ENCODE measurements at places on chromosomes 12 and 14. TPM values are rescaled to one million over a fixed set of nuclear protein-coding genes. Genes with fewer than 3 reads are reported as not detected.

DNA sequence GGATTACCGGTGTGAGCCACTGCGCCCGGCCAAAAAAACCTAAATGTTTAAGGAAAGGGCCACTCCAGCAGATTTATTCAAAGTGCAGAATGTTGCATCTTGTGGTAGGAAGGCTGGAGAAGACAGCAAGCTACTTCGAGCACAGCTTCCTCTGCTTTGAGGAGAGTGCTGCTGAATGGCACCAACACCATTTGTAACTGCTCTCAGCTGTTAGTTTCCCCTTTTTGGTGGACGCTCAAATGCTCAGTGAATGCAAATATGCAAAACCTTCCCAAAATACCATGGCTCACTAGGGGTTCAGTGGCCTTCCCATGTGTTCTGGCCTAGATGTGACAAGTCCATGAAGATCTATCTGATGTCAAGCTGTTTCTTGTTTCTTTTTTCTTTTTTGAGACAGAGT is 2.9 kb upstream of the TDRD9 start:
- no peak for DNase-seq

The PTPRB gene
- total RNA-seq, result 34.6 TPM

The RNASE3 gene
- not detected for total RNA-seq

GRCh38 chr12:62375603-62376002 is 91.0 kb upstream of the MON2 start:
- DNase-seq, result no peak

The AVPR1A gene
- 1.5 TPM for total RNA-seq

DNA sequence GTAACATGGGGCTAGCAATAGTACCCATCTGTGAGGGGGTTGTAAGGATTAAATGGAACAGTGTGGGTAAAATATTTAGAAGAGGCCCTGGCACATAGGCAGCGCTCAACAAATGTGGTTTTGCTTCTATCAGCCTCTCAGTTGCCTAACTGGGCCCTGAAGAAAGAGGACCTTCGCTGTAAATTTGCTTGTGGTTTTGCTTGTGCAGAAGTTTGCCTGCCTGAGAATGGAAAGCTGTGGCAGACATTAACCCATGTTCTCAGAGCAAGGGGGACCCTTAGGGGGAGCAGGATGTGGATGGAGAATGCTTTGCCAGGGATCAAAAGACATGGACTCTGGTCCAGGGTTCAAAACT is 160.1 kb downstream of the BRMS1L start:
- no peak for DNase-seq

- DNase-seq, result no peak
Observed at GRCh38 chr14:33420051-33420627, 481.5 kb downstream of the NPAS3 start.

The LAG3 gene
- total RNA-seq, result 0.22 TPM

- peak; percentile 79 for DNase-seq
Observed at GRCh38 chr14:68377459-68377858, 415.4 kb downstream of the ZFP36L1 start.

GRCh38 chr14:80049055-80049454 is 162.2 kb downstream of the DIO2 start:
- DNase-seq, result no peak

The ART4 gene
- 2.8 TPM for total RNA-seq

The SOAT2 gene
- not detected for total RNA-seq

- no peak for DNase-seq
Observed at GRCh38 chr14:34257505-34257904, 204.5 kb downstream of the SPTSSA start.

The CLEC1B gene
- not detected for total RNA-seq

Measured in Right ventricle myocardium superior (tissue), 1 donor.